Caco-2 (cell line): ENCODE measurements at places on chromosomes 5 and 9. TPM values are rescaled to one million over a fixed set of nuclear protein-coding genes. Genes with fewer than 3 reads are reported as not detected.

The RNF180 gene
- total RNA-seq = 0.23 and 0.61 TPM in 2 replicates

The GMCL2 gene
- total RNA-seq = not detected in 2 replicates

The ANKRD34B gene
- total RNA-seq = 0.07 TPM in 1 of 2 replicates, not detected in the other

The MEGF10 gene
- not detected in 2 replicates for total RNA-seq

The BAG1 gene
- total RNA-seq = 51.2 and 62.1 TPM in 2 replicates

The ELAVL2 gene
- 0.18 and 0.21 TPM in 2 replicates for total RNA-seq

The GPR21 gene
- total RNA-seq = 0.79 and 2.0 TPM in 2 replicates

The NRG2 gene
- total RNA-seq = 0.59 TPM in 1 of 2 replicates, not detected in the other

The PTGES gene
- total RNA-seq = 4.0 and 5.6 TPM in 2 replicates

The EGFLAM gene
- total RNA-seq = not detected in 2 replicates

The PHF24 gene
- 0.12 TPM in 1 of 2 replicates, not detected in the other for total RNA-seq

The ENHO gene
- 1.00 and 2.1 TPM in 2 replicates for total RNA-seq

GRCh38 chr5:140372971-140373487 is 13.0 kb downstream of the SLC4A9 start:
- DNase-seq = peak; percentile 78

- DNase-seq = peak; percentile 77
Observed at GRCh38 chr9:92140074-92140753, 25.0 kb upstream of the SPTLC1 start.

DNA sequence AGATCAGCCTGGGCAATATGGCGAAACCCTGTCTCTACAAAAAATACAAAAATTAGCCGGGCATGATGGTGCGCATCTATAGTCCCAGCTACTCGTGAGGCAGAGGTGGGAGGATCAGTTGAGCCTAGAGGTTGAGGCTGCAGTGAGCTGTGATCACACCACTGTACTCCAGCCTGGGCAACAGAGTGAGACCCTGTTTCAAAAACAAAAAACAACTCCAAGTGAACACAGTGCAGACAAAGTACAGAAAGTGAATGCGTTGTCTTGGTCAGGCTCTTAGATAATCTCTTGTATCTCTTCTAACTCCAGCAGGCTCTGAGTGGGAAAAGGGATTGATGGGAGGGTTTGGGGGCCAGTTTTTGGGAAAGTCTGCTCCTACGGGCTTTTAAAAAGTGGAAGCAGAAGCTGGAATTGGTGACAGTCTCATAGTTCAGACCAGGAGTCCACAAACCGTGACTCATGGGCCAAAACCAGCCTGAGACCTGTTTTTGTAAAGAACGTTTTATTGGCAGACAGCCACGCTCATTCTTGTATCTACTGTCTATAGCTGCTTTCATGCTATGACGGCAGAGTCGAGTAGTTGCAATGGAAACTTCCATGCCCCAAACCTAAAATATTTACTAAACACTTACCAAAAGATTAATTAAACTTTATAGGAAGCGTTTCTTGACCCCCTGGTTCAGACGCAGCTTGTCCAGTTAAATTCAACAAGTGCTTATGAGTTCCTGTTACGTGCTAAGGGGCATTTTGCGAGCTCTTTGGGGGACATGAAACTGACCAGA is 32.9 kb downstream of the NDST1 start:
- no peak for DNase-seq

DNA sequence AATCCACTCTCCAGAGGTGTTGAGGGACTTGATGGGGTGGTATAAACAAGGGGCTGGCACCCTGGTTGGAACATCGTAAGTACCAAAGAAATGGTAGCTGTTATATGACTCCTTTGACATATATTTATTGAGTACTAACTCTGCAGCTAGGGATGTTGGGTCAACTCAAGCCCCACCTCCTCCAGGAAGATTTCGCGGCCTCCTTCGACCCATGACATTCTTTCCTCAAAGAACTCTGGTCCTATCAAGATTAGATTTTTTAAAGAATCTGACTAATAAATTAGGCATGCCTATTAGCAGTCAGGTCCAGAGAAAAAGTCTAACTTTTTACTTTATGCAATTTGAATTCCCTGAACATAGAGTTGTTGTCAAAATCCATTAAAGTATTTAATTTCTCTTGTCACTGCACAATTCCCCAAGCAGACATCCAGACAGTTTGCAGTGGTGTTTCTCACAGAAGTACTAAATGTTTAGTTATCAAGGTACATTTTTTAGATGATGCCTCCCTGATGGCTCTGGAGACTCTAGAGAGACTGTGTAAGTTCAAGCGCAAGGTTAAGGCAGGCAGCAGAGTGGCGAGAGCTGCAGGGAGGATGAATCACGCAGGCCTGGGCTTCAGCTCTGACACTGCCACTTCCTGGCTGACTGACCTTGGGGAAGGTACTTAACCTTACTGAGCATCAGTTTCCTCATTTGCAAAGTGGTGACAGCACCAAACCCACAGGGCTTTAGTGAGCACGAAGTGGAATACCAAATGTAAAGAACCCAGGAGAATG is 209.6 kb downstream of the TTLL11 start:
- DNase-seq = no peak

DNA sequence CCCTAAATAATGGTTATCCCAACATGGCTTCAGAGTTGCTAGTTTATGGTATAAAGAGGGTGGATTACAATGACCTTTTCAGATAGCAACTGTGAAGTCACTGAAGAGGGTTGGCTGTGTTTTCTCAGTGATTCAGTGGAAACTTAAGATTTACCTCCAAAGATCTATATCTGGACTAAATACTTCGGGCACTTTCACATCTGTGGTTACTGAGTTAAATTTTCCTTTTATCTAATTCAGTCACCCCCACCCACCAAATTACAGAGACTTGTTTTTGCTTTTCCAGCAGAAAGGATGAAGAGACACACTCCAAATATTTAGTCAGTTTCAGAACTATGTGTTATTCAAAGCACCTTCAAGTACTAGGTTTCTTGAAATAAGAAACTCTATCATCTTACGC is 573.2 kb downstream of the CCDC171 start:
- DNase-seq = no peak

DNA sequence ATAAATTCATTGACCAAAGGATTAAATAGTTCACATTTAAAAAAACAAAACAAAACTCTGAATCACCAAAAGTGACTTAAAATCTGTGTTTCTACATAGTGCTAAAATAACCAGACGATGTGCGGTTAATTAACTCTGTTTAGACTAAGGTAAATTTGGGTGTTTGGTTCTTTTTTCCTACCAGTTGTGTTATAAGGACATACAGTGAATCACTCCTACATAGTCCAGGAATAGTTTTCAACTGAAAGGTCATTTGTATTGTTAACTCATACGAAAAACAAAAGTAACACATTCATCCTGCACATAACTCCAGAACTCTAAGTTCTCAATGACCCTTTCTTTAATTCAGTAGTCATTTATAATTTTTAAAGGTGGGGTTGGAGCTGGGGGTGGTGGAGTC is 203.7 kb downstream of the GLIS3 start:
- DNase-seq = no peak

GRCh38 chr5:126398791-126399190 is 24.4 kb upstream of the GRAMD2B start:
- DNase-seq = no peak

- DNase-seq = no peak
Observed at GRCh38 chr5:142428773-142429473, 104.1 kb upstream of the SPRY4 start.

GRCh38 chr5:13063088-13063487 is 881.4 kb downstream of the DNAH5 start:
- DNase-seq = no peak

GRCh38 chr5:168030912-168031311 is 260.5 kb upstream of the WWC1 start:
- DNase-seq = no peak

GRCh38 chr5:87746891-87747377 is 334.2 kb upstream of the CCNH start:
- no peak for DNase-seq

GRCh38 chr5:74452856-74453255 is 187.7 kb downstream of the ENC1 start:
- DNase-seq = no peak

DNA sequence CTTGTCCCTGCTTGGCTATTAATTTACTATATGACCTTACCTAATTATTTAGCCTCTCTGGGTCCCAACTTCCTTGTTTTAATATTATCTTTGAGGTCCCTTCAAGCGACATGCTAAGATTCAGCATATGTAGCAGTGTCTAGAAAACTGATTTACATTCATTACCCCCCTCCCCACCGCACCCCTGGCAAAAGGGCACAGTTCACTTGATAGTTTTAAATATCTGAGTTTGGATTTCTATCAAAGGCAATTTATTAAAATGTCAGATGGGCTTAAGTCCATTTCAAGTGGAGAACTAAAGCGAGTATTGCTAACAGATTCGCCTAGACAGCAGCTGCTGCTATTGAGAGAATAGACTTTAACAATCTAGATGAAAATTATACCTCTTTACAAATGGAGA is 3.9 kb downstream of the CEMIP2 start:
- no peak for DNase-seq

DNA sequence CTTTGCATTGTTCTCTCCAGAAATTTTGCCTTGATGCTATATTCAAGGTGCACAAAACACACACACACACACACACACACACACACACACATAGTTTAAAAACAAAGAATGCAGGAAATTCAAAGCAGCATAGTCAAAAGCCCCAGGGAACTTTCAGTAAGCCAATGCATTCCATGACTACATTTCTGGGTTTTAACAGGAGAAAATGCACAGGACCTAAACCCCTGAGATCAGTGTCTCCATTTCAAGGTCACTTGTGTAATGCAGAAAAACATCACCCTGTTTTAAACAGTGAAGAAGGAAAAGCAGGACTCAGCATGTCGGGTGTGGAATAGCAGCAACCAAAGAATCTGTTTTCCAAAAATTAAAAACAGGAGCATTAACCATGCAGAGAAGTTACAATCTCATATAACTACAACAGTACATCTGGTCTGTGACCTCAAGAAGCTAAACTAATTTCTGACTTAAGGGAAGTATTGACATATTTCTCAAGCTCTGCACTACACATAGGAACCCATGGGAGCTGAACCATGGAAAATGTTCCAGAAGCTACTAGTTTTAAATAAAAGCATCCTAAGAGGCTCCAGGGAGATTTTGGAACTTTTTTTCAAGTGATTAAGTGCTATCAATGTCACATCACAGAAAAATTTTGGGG is 296.7 kb downstream of the HINT1 start:
- peak; percentile 24 for DNase-seq

- DNase-seq = no peak
Observed at GRCh38 chr5:4730279-4730678, 409.9 kb upstream of the ADAMTS16 start.

- DNase-seq = no peak
Observed at GRCh38 chr9:131395157-131396098, 1.5 kb downstream of the PRRC2B start.

DNA sequence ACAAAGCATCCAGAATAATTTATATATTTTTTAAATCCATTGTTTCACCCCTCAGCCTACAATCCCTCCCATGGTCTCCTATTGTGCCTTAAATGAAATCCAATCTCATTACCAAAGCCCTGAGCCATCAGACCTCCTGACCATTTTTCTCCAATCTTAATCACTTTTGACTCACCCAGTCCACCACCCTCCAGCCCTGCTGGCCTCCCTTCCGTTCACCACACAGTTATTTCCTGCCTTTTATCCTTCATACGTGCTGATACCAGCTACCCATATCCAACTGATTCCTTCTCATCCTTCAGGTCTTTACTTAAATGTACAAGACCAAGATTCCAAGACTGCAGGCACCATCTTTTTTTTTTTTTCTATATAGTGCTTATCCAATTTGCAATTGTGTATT is 1026.7 kb upstream of the DMAC1 start:
- no peak for DNase-seq

DNA sequence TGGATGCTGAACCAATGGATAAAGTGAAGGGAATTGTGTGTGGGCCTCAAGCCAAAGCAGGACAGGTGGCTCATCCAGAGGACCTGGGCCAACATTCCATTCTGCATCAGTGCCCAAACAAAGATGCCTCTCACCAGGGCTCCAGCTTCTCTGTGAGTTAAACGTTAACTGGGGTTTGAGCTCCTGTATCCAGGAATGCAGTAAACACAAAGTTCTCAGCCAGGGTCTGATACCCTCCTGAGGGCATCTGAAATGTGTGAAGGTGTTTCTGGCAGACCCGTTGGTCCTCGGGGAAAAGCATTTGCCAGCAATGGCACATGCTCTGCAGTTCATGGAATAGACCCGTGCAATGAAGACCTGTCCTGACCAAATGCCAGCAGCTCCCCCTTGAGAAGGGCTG is 33.9 kb upstream of the AOPEP start:
- peak; percentile 87 for DNase-seq

DNA sequence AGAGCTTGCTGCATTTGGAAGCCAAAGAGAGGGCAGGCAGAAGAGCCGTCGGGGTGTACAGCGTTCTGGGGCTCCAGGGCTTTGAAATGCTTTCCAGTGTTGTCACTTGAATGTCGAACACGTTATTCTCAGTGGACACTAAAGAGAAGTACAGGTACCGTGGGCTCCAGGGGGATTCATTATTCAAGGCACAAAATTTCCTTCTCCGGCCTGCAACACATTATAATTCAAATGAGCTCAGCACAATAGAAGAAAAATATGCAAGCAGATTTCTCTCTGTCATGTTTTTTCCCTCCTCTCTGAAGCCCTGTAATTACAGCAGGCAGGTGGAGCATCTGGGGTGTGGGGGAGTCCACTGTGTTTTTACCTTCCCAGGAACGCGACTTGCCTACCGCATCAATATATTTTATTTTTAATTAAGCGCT is 293.1 kb downstream of the ZSWIM6 start:
- DNase-seq = no peak

- no peak for DNase-seq
Observed at GRCh38 chr9:73050065-73050816, 97.4 kb upstream of the ALDH1A1 start.

DNA sequence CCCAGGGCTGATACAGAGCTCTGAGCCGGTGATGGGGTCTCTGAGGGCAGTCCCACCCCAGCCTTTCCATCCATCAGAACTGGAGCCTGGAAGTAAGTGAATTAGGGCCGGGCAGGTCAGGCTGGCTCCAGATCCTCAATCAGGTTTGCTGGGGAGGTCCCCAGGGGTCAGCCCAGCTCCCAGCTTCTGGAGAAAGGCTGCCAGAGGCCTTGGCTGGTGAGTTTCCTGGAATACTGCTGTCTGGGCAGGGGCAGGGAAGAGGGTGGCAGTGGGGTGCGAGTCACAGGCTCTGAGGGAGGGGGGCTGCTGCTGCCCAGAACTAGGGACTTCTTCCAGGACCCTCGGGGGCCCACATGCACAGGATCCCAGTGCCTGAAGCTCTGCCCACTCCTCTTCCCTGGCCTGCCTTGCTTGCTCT is 200.6 kb upstream of the MVB12B start:
- DNase-seq = no peak

GRCh38 chr5:133706506-133707430 is 94.4 kb upstream of the FSTL4 start:
- DNase-seq = no peak

DNA sequence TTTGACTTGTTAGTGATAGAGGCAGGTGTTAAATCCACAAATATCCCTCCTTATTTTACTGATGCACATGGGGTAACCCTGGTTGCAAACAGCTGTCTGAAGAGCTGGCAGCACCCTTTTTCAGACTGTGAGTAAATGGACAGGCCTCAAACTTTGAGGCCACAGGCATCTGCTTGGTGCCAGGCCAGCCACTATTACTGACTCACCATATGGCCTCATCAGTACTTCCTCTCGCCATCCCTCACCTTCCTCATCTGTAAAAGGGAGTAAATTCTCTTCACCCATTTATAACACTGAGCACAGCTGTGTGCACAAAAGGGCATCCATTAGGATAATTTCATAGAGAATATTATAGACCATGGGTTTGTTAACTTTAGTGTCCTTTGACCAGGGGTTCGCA is 11.9 kb upstream of the TNIP1 start:
- no peak for DNase-seq

- DNase-seq = no peak
Observed at GRCh38 chr9:36818965-36819870, 214.8 kb downstream of the PAX5 start.
